Stimulated activated CD4-positive, alpha-beta T cell treated with anti-CD3 and anti-CD28 coated beads, Interleukin-1b, Interleukin-23, amount 100 ng/mL, for 1 hour (primary cell): ENCODE measurements at places on chromosomes 3 and 15.

DNA sequence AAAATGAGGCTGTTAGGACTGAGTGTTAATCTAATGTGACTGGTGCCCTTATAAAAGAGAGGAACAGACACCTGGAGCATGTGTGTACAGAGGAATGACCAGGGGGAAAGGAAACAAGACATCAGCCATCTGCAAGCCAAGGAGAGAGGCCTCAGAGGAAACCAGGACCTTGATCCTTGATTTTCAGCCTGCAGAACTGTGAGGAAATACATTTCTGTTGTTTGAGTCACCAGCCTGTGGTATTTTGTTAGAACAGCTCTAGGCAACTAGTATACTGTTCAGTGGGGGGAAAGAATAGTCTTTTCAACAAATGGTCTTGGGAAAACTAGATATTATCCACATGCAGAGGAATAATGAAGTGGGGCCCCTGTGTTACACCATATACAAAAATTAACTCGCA, 80.6 kb downstream of the CCR1 start:
- no peak for DNase-seq

- DNase-seq = no peak
Measured at GRCh38 chr15:56965231-56966013, 47.0 kb downstream of the TCF12 start.

DNA sequence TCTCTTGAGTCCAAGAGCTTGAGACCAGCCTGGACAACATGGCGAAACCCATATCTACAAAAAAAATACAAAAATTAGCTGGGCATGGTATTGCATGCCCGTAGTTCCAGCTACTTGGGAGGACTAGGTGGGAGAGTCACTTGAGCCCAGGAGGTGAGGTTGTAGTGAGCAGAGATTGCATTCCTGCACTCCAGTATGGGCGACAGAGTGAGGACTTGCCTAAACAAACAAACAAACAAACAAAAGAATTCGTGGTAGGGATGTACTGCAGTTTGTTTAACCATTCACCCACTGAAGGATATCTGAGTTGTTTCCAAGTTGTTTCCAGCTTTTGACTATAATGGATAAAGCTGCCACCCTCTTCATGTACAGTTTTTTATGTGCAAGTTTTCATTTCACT, 7.5 kb upstream of the NMD3 start:
- no peak for DNase-seq

- DNase-seq = no peak
Measured at GRCh38 chr3:54835701-54836100, 92.2 kb downstream of the LRTM1 start.

GRCh38 chr3:42613462-42613861, 13.0 kb downstream of the NKTR start:
- DNase-seq = no peak

GRCh38 chr3:149850787-149851584, 38.0 kb downstream of the RNF13 start:
- DNase-seq = no peak

- DNase-seq = no peak
Measured at GRCh38 chr3:7421065-7421464, 560.1 kb downstream of the GRM7 start.

- DNase-seq = no peak
Measured at GRCh38 chr15:39643727-39644126, 62.8 kb downstream of the THBS1 start.

DNA sequence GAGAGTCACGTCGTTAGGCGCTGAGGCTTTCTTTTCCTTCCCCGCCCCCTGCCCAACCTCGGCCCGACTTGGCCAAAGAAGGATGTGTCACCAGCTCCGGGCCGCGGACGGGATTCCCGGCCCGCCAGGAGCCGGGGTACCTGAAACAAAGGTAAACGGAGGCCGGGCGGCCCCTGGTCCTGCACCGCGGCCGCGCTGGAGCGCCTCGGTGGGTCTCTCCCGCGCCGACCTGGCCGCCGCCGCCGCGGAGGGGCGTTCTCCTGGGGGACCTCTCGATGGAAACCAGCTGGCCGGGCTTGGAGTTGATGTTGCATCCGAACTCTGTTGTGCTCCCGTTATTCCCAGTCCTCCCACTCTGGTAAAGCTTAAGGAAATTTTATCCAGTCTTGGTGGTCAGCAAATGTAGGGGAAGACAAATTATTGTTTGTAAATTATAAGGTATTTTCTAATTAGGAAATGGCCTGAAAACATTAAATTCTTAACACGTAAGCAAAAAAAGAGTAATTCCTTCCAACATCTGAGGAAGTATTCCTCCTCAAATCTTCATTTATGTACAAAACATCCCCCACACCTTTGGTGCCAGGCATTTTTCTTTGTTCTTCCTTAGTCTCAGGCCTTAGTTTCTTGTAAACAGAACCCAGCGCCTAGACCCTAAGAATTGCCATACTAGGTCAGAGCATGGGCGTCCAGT, 888 bp downstream of the PPP2R3A start:
- no peak for DNase-seq
